ENCODE measurements at places on chromosomes 12 and 14.

DNA sequence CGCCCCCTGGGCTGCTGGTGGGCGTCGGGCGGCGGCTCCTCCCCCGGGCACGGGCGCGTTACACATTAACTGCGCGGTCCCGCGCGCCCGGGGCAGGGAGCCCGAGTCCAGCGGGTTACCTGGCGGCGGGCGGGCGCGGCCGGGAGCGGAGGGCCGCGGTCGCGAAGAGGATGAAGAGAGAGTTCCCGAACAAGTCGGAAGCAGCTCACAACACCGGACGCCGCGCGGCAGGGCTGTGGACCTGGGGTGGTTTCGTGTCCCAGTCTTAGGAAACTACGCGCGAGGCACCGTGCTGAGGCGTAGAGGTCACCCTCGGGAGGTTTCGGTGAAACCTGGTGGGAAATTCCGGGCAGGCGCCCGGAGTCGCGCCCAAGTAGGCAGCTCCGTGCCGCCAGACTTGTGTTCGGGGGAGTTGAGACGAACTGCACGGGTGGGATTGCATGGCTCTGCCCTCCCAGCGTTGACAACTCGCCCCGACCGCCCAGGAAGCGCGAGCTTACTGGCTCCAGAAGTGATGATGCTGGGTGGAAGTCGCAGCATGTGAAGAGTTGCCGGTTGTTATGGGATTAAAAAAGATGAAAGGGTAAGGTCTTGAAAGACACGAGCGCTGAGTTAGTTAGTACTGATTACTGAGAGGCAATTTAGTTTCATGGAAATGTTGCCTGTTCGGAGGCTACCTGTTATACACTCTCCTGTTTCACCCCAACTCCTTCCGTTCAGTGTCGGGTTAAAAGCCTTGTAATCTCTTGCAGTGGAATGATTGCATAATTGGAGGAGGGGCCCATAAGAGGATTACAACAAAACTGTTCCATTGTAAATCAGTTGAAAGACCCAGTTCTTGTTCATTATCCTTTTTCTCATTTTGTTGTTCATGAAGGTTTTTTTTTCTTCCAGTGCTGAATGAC is 879 bp downstream of the RAB3IP start:
- DNase-seq: peak; percentile 65

- no peak for DNase-seq
These were observed 35.5 kb upstream of the SFSWAP start for GRCh38 chr12:131675126-131676080.

- DNase-seq: no peak
These were observed 180.0 kb downstream of the KITLG start for GRCh38 chr12:88400302-88400701.

DNA sequence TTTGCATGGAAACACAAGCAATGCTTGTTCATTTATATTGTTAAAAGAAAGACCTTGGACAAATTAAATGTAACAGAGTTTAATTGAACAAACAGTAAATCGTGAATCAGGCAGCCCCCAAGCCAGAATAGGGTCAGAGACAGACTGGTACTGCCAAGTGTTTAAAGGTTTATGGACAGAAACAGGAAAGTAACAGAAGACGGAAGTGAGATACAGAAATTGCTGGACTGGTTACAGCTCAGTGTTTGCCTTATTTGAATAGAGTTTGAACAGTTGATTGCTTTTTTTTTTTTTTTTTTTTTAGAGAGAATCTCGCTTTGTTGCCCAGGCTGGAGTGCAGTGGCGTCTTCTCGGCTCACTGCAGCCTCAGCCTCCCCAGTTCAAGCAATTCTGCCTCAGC is 50.3 kb downstream of the DAO start:
- DNase-seq: no peak

DNA sequence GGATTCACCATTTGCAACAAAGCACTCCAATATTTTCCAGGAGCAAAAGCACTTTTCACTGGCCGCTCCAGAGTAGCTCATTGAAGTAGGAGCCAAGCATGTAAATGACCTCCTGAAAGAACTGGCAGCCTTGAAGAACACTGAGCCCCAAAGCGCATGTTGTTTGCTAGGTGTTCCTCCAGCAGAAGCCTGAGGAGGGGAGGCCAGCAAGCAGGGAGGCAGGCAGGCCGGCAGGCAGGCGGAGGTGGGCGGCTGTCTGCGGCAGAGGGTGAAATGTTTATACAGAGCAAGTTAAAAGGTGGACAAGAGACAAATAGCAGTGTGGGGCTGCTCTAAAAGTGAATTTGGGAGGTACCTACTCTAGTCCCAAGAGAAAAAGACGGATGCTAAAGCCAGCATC is 439.4 kb downstream of the CCDC91 start:
- DNase-seq: no peak

- DNase-seq: no peak
These were observed 60.0 kb upstream of the DIO3 start for GRCh38 chr14:101501341-101501740.

GRCh38 chr14:101945171-101945570 is 19.2 kb upstream of the DYNC1H1 start:
- DNase-seq: no peak

GRCh38 chr14:61575551-61576150 is 119.7 kb upstream of the HIF1A start:
- DNase-seq: no peak

DNA sequence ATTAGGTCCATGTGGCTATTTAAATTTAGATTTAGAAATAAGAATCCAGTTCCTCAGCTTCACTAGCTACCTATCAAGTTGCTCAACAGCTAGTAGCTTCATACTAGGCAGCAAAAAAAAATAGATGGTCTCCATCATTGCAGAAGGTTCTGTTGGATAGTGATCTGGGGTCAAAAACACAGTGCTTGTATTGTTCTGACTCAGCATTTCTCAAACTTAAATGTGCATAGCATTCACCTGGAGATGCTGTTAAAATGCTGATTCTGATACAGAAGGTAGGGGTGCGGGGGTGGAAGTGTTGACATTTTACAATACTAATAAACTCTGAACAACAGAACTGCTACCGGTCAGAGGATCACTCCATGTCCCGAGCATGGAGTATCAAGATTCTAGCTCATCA is 51.3 kb downstream of the PRICKLE1 start:
- no peak for DNase-seq

- DNase-seq: no peak
These were observed 21.7 kb downstream of the BICDL1 start for GRCh38 chr12:120010661-120011230.

DNA sequence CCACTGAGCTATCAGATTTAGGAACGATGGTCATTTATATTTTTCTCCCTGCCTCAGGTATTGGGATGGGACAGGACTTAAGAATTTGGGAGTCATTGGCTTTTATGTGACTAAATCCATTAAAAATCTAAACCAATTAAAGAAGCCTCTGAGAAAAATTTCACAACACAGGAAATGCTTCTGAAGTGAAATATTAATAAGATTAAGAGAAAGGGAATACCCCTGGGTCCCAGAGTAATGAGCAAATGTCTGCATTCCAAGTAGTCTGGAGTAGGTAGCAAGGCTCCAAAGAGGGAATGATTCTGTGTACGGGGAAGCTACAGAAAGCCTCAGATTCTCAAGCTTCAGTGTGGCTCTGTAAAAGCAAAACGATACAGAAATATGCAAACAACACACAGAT is 707 bp upstream of the MED6 start:
- no peak for DNase-seq
